Fibroblast of pulmonary artery (primary cell): ENCODE measurements at places on chromosomes 2 and 18.
A peak's percentile ranks its signal among the peaks of the same experiment; 100 is the strongest.

DNA sequence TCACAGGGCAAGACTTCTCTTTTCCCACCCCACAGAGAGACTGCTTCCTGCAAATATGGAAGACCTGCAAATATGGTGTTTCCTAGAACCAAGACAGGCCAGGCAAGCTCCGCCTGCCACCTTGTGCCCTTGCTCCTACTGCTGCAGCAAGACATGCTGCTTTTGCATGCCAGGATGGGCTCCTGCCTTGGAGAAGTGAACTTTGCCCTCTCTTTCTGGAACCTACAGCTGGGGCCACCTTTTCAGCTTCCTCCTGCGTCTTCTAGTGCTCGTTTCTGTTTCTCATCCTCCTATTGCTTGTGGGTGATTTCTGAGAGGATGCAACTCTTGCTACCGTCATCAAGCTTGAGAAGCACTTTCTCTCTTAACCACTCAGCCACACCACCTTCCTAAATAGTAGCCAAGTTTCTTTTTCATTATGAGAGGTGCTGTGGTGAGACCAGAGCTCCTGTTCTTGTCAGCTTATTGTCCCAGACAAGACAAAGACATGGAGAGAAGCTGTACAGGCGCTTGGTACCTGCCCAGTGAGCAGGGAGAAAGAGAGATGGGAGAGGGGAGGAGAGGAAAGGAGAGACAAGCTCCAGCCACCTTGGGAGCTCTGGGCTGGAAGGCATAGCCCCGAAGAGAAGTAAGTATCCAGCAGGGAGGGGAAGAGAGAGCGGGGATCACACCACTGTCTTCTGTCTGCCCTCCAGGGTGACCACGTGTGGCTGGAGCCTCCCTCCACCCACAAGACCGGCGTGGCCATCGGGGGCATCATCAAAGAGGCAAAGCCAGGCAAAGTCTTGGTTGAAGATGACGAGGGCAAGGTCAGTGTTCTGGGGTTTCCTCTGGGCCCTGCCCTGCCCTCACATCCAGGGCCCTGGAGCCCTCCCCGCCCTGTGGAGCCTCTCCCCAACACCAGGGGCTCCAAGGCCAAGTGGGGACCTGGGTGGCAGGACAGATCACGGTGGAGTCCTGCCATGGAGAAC lies 28.3 kb downstream of the MYO7B start:
- no peak for DNase-seq

DNA sequence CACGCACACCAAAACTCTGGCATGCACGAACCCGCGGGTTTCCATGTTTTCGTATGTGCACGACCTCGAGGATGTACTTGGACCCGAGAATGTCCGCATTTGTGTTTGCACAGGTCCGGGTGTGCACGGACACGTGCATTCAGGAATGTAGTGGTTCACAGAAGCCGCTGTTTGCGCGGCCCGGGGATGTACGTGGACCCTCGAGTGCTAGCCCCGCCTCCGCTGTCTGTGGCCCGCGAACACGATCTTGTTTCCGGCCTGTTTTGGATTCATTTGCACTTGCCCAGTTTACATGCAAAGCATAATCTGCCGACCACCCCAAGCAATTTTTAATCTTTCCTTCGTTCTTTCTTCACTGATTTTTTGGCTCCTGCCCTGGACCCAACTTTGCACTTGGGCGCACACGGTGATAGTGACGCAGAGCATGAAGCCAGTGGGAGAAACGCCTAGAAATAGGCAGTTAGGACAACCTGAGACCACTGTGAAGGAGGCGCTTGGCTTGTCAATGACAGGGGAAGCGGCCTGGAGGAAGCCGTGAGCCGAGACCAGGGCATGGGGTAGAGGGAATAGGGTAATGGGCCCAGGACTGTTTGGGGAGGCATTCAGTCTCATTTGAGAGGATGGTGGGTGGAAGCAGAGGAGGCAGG lies 45.4 kb upstream of the PTMA start:
- no peak for DNase-seq

GRCh38 chr2:219401606-219402005 lies 13.9 kb upstream of the DNPEP start:
- DNase-seq, result no peak

DNA sequence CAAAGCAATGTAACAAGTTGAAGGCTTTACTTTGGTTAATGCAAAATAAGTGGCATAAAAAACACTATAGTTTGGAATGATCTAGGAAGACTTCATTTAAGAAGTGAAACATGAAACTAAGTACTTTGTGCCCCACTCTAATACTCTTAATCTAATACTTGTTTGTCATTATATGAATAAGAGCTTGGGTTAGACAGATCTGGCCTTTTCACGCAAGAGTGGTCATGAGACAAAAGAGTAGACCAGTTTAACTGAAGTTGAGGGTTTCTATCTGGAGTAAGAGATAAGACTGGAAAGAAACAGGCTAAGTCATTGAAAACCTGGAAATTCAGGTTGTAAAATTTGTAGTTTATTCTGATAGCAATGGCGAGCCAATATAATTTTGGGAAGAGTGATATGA lies 2.8 kb downstream of the SLC30A6 start:
- DNase-seq, result no peak

GRCh38 chr2:43408407-43409160 lies 182.2 kb upstream of the ZFP36L2 start:
- no peak for DNase-seq

GRCh38 chr2:108404784-108405397 lies 27.1 kb downstream of the SULT1C4 start:
- no peak for DNase-seq

DNA sequence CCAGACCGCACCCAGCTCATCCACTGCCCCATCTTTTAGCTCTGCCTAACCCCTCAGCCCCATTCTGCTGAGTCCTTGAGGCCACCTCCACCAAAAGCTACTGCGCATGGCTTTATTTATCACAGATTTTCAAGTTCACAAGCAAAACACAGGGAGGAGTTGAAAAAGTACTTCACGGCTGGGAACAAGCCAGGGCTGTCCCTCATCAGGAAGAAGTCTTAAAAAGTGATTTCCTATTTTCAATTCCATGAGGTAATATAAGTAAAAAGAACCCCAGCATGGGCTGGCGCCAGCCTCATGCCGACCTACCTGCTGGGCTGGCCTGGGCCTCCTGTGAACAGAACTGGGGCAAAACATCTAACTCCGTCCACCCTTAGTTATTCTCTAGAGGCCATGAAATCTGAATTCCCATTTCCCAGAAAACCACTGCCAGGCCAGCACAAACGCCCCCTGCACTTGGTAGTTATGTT lies 69.0 kb downstream of the POLR1A start:
- no peak for DNase-seq

DNA sequence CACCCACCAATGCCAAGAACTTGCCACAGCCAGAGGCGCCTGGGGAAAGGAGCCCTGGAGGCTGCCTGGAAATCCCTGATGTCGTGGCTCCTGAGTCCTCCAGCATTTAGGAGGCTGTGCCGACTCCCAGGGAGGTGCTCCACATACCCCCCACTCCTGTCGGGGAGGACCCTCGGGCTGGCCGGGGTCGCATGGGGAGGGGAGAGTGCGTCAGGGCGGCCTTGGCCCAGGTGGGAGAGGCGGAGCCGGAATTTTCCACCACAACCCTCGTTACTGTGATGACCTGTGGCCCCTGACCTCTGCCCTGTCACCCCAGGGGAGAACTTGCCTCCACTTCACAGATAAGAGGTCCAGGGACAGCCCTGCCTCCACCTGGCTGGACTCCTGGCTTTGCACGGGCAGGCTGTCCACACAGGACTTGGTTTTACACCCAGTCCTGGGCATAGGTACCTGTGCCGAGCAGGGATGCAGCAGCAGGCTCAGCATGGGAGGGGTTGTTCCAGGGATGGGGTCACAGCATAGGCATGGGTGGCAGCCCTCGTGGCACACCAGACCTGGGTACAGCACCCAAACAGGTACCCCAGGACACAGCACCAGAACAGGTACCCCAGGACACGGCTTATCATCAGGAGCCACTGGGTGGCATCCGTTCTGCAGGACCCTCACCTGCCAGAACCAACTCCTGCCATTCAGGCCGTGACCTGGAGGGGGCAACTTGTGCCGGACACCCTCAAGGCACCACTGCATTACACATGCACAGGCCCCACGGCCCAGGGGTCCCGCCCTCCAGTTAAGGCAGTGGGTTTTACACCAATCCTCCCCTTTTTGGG lies 12.3 kb upstream of the AGXT start:
- peak; percentile 5 for DNase-seq

GRCh38 chr2:219634951-219635751 lies 7.7 kb downstream of the SLC4A3 start:
- DNase-seq, result no peak

GRCh38 chr18:55866006-55866405 lies 278.0 kb upstream of the TCF4 start:
- DNase-seq, result no peak

GRCh38 chr2:166651080-166651675 lies 157.1 kb upstream of the SCN7A start:
- DNase-seq, result peak; percentile 87

- no peak for DNase-seq
Measured at GRCh38 chr2:168138901-168139300, 108.5 kb downstream of the STK39 start.

DNA sequence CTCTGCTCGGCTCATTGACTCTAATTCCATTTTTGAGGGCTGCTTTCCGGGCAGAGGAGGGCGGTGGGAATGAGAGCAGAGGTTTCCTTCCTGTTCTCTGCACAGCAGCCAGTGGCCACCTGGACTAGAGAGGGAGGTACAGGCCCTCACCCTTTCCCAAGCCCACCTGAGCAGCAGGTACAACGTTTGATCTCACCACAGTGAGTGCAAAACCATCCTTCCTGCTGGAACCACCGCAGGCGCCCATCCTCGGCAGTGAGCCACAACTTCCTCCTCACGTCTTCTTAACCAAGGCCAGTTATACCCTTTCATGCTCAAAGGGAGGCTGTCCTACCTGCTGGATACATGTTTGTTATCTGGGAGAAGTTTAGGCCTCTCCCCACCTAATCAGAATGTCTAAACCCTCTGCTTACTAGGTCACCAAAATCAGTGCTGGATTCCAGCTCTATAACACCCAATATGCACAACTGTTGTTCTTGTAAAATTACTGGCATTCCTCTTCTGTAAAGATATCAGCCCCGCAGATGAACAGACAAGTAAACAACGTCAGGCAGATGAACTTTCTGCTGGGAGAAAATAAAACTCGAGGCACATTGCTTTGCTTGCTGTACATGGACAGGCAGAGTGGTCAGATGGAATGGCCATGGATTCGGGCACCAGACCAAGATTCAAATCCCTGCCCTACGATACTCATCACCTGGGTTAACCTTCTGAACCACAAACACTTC lies 191.4 kb downstream of the SH3RF3 start:
- DNase-seq, result no peak

- peak; percentile 62 for DNase-seq
Measured at GRCh38 chr2:39435741-39436591, 1.1 kb downstream of the MAP4K3 start.

DNA sequence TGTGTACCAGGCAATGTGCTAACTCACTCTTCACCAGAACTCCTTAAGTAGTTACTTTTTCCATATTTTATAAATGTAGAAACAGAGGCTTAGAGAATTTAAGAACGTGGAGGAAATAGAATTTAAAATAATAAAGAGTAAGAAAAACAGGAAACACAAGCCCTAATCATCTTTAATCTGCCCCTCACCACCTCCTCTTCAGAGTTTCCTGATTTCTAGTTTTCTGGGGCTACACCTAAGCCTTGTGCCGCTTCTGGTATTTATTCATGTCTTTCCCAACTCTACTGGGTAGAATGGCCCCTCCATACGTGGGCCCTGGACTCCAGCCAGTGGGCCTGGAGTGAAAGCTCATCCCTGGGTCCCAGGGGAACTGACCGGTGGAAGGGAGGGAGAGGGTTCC lies 85.4 kb downstream of the RTN4 start:
- no peak for DNase-seq

DNA sequence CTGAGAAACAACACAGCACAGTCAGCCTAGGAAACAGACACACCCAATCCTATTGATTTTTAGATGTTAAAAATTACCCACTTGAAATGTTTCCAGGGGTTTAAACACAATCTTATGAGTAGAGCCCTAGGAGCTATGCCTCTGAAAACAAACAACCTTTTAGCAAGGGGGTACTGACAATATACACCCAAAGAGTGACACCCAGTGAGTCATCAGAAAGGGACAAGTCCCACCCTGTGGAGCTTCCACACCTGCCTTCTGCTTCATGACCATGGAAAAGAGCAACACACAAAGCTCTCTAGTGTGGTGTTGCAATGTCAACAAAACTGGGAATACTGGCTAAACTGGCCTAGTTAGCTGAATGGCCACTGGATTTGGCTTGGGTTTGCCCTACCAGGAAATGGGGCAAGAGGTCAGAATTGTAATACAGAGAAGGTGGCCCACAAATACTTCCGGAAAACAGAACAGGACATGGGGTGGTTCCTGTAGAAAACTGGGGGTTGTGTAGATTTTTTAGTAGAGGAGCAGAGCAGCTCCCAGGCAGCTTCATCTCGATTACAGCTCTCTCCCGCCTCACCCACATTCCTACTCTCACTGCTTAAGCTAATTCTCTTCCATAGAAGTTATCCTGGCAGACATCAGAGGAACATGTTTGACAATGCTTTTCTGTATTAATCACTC lies 98.2 kb downstream of the GAREM1 start:
- DNase-seq, result no peak

DNA sequence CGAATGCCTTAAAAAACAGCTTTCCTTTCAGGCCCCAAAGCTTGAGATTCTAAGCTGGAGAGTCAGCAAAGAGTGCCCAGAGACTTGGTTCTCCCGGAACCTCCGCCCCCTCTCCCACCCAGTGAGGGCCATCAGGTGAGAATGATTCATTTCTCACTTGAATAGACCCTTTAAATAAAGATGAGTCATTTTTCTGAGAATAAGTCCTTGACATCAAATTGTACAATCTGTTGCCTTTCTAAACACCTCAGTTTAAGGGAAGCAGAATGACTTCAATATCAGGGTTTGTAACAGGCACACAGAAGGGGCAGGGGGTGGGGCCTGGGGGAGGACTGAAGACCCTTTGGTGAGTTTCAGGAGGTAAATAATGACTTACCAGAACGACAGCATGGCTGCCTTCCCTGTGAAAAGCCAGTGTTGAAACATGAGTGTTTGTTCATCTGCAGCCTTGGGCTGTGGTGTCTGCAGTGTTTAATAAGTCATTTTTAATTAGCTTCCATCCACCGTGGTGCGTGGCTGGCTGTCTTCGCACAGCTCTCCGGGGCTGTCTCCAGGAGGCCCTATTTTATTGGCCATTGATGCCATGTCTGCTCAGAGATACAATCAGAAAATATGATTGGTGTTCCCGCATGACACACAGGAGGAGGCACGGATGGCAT lies 134.9 kb upstream of the ZNF236 start:
- DNase-seq, result no peak

- no peak for DNase-seq
Measured at GRCh38 chr18:67969458-67969857, 452.9 kb upstream of the DSEL start.

GRCh38 chr2:216465579-216466195 lies 33.0 kb upstream of the RPL37A start:
- no peak for DNase-seq

- peak; percentile 44 for DNase-seq
Measured at GRCh38 chr2:55419233-55419678, 400 bp downstream of the CCDC88A start.

GRCh38 chr2:60706021-60706420 lies 50.0 kb upstream of the PAPOLG start:
- DNase-seq, result no peak

DNA sequence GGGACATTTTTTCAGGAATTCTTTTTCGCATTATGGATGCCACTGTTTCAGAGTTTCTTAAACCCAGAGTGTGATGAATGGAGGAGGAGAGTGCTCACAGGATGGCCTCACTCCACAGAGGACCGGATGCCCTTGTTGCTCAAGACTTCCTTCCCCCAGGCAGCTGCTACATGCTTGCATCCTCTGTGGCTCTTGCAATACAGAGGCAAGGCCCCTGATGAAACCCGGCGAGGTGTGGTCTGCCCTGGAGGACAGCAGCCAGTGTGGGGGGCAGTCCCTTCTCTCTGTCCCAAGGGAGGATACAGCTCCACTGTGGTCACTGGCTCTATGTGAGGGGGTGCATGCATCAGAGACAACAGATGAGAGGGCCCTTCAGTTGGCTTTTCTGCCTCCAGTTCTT lies 109.6 kb downstream of the SH3RF3 start:
- peak; percentile 98 for DNase-seq
